Cardiac muscle cell (in vitro differentiated cells and primary cell): ENCODE measurements at places on chromosomes 11 and 22. TPM values are rescaled to one million over a fixed set of nuclear protein-coding genes. Genes with fewer than 3 reads are reported as not detected.

Gene SAA4
- 0.20 TPM in 1 of 2 replicates, not detected in the other for polyA plus RNA-seq

Gene TCN1
- polyA plus RNA-seq, result not detected in 2 replicates

Gene KCNQ1
- 13.9 and 18.8 TPM in 2 replicates for polyA plus RNA-seq

Gene EEF1G
- 769 and 853 TPM in 2 replicates for polyA plus RNA-seq

Gene HEPN1
- polyA plus RNA-seq, result not detected in 2 replicates

Gene NRIP3
- polyA plus RNA-seq, result 0.04 and 0.57 TPM in 2 replicates

Gene CRYBB2
- polyA plus RNA-seq, result not detected in 2 replicates
